ENCODE measurements at places on chromosomes 12 and 14. TPM values are rescaled to one million over a fixed set of nuclear protein-coding genes. Genes with fewer than 3 reads are reported as not detected.
A peak's percentile ranks its signal among the peaks of the same experiment; 100 is the strongest.

DNA sequence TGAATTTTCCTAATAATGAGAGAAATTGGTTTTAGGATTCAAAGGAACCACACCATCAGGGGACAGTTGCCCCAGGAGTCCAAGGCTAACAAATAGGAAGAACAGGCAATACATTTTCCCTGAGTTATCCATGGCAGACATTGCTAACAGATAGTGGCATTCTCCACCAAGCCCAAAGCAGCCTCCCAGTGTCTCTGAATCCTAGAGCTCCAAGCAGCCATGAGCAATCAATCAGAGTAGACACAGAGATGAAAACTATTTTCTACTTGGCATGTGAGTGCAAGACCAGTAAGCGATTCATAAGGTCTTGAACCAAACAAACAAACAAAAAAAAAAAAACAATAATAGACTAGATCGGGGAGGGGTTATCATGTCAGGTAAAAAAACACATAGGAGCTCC is 515.7 kb downstream of the MED13L start:
- no peak for DNase-seq

DAO gene
- total RNA-seq: not detected

TMEM119 gene
- not detected for total RNA-seq

DNA sequence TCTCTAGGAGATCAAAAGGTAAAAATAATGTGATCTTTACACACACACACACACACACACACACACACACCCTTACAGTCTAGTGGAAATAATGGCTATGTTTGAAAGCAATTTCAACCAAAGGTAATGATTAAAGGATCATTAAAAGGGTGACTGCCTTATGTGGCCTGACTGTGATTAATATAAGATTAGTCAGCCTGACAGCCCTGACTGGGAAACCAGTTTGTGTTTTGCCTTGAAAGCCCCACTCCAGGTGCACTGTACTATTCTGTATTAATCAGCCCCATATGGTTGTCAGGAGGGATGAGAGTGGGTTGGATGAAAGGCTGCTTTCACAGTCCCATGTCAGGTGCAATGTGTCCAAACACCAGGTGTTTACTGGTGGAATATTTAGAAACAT is 10.5 kb downstream of the RASSF9 start:
- peak; percentile 81 for DNase-seq

DNA sequence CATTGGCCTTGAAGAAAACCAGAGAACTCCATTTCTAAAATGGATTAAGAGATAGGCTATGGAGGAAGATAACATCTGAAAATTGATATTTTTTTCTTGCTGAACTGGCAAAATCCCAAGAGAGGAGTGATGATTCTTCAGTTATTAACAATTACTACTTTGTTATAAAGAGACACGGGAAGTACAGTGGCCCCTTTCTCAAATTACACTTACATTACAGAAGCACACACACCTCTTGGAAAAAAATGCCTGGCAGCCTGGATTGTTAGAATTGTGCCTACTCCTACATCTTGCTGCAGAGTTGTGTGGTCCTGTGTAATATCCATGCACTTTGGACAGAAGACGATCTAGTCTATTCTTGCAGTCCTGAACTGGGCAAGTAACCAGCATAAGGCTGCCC is 71.7 kb downstream of the TGFB3 start:
- no peak for DNase-seq

GRCh38 chr14:101151226-101151926 is 247.9 kb upstream of the RTL1 start:
- DNase-seq: peak; percentile 28

NRIP2 gene
- not detected for total RNA-seq

GRCh38 chr14:52106840-52107239 is 38.0 kb upstream of the NID2 start:
- no peak for DNase-seq

- peak; percentile 62 for DNase-seq
Measured at GRCh38 chr12:50551866-50552265, 47.1 kb downstream of the DIP2B start.

DNA sequence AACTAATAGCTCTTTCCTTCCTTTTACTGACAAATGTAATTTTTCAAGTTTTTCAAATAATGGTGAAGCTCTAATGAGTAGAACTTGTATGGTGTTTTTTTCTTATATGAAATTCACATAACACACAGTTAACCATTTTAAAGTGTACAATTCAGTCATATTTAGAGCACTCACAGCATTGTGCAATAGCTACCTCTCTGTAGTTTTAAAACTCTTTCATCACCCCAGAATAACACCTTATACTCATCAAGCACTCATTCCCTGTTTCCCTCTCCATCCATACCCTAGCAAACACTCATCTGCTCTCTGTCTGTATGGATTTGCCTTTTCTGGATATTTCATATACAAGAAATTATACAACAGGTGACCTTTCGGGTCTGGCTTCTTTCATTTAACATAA is 207.9 kb upstream of the SLC38A2 start:
- peak; percentile 63 for DNase-seq

- no peak for DNase-seq
Measured at GRCh38 chr12:76641961-76642360, 82.4 kb upstream of the OSBPL8 start.

DNA sequence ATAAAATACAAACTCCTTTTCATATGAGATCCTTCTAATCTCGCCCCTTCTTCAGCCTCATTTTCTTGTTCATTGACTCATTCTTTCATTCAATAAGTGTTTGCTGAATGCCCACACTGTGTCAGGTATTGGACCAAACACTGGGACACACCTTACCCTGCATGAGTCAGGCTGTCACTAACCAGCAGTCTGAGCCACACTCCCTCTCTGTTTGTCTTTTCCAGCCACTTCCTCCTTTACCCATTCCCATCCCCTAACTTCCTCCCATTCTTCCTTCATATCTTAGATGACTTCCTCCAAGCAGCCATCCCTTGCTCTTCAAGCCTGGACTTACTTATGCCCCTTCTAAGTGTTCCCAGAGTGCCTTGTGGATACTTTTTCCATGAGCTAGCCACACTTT is 27.0 kb upstream of the HIF1A start:
- DNase-seq: peak; percentile 88

GRCh38 chr14:96614481-96614881 is 112.3 kb downstream of the PAPOLA start:
- DNase-seq: no peak

GRCh38 chr14:76261371-76261811 is 109.7 kb downstream of the GPATCH2L start:
- no peak for DNase-seq

- peak; percentile 9 for DNase-seq
Measured at GRCh38 chr14:56874375-56874774, 64.1 kb upstream of the OTX2 start.

NOS1 gene
- total RNA-seq: 0.26 TPM

- DNase-seq: no peak
Measured at GRCh38 chr12:64566831-64567517, 43.3 kb upstream of the RASSF3 start.

GRCh38 chr12:122427403-122427802 is 4.9 kb upstream of the CLIP1 start:
- no peak for DNase-seq

DNA sequence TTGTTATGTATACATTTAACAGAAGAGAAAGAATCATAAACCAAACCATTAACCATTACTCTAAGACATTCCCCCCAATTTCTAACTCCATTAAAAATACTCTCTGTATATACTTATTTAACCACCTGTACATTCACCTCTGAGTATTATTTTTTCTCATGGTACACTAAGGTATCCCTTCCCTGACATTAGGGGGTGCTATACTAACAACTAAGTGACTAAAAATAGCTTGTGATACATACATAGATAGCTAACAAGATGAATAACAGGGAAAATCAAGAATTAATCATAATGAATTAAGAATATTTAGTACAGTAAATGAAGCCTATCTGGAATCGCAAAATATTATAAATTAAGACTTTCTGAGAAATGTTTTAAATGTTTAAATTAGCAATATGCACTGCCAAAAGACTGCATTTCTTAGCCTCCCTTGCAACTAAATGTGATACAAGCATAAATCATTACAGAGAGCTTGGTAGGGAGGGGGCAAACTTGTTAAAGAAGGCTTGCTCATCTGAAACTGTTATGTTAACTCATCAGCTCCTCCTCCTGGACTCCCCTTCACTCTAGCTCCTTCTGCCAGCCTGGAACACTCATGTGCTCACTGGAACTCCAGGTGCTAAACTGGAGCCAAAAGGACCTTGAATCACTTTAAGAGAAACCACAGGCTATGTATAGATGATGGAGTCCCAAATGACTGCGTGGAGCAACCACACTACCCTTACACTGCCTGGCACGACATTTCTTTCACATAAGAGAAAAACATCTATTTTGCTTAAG is 14.9 kb downstream of the C2CD5 start:
- DNase-seq: peak; percentile 71

GRCh38 chr12:46944771-46945170 is 119.0 kb upstream of the SLC38A4 start:
- DNase-seq: no peak

GRCh38 chr12:4215229-4216186 is 58.1 kb upstream of the CCND2 start:
- peak; percentile 87 for DNase-seq

DNA sequence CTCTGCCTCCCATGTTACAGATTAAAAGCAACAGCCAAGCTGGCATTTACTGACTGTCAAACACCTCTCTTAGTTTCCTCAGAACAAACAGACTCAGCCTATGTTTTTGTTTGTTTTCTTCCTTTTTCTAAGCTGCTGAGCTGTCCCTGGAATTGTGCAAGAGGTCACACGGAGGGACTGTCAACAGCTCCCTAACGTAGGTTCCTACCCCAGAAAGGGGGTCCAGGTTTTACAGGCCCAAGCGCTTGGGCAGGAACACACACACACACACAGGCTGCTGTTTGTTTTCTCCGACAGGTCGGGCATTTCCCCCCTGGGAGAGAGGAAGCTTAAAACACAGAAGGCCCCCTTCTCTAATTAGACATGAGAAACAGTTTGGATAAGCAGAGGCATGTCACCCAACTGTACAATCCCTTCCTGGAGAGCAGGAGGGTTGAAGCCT is 739.6 kb upstream of the TBX3 start:
- DNase-seq: no peak

Measured in bronchial epithelial cell (primary cell).